ENCODE measurements at places on chromosomes 1 and 21.
A peak's percentile ranks its signal among the peaks of the same experiment; 100 is the strongest.

GRCh38 chr1:21775550-21775914 lies 7.4 kb downstream of the USP48 start:
- no peak for DNase-seq

DNA sequence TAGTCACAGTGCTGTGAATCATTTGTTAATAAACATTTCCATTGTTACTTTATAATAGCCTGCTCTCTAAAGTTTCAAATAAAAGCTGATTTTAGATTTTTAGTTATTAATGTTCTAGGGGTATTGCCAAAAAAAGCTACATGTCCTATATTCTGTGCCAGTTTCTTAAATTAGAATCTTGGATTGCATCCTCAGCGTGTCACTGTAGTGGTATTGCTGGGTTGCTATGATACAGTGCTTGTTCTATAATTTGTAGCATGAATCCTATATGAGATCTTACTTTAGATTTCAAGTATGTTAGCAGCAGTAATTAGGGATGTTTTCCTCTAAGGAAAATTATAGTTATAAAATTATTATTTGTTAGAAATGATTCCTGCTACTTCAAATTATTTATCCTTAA lies 16.4 kb downstream of the PPP2R5A start:
- DNase-seq, result no peak

DNA sequence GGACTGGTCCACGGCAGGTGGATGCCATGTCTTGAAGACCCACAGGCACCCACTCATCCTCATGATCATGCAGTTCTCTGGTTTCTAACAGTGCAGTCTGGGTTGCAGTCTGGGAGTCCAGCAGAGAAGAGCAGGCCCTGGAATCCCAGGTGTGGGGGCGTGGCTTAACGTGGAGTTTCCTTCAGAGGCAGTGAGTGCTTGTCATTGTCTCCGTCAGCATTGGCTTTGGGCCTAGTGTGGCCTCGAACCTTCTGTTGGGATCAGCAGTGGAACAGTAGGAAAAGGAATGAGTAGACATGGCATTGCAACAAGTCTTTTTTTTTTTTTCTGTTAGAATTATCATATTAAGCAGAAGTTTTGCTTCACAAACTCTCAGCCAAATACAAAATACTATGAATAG lies 12.8 kb downstream of the LGALS8 start:
- no peak for DNase-seq

- no peak for DNase-seq
Measured at GRCh38 chr1:106925750-106926149, 130.7 kb upstream of the PRMT6 start.

DNA sequence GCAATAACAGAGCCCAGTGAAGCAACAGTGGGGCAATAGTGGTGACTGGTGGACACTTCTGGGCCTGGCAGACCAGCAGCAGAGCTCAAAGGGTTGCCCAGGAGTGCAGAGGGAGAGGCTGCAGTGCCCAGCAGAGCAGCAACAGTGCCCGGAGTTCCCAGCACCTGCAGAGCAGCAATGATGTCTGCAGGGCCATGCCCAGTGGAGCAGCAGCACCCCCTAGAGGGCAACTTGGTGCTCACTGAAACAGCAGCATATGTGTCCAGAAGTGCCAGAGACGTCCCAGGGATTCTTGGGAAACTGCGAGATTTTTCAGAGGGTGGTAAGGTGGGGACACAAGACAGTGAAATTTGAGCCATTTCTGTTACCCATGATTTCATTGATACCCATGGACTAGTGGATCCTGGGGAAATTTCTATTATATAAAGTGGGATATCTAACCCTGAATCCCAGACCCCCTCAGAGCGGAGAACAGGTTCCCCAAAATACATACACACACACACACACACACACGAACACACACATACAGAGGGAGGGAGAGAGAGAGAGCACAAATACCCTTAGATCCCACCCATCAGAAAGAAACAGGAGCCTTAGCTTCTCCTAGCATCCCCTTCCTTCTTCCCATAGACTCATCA lies 156.9 kb upstream of the GJB5 start:
- peak; percentile 52 for DNase-seq
